Esophagus muscularis mucosa (tissue), 4 donors: ENCODE measurements at places on chromosomes 1 and 21. TPM values are rescaled to one million over a fixed set of nuclear protein-coding genes. Genes with fewer than 3 reads are reported as not detected.

GRCh38 chr1:65006806-65007205 is 40.5 kb upstream of the JAK1 start:
- no peak for DNase-seq

GRCh38 chr1:9687874-9688582 is 36.5 kb downstream of the PIK3CD start:
- no peak for DNase-seq

NVL gene
- 11.0 TPM for total RNA-seq

DNA sequence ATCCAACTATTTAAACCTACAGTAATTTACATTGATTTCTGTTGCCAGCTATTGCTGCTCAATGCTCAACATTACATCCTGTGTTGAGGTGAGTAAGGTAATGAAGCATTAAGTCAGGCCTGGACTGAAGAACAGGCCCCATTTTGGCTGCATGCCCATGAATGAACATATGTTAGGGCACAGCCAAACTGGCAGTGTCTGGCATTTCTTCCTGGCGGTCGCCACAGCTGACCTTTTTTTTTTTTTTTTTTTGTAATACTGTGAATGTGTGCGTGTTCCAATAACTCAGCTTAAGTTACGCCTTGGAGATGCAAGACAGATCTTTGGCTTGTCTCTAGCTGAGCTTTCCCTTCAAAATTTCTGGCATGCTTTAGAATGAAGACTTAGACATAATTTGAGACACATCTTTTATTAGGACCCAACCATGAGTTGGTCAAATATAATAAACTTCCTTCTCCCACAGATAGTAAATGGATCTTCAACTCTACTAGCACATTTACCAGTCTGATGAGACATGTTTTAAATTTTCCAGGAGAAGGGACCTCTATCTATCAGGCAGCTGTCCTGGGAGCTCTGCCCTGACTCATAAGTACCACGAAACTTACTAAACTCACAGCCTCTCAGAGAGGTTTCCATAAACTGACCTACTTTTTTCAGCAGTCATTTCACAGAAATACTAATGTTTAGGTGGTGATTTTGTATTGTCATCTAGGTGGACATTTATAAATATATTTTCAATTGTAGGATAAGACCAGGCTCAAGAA is 341.1 kb upstream of the RUNX1 start:
- DNase-seq, result no peak

DNA sequence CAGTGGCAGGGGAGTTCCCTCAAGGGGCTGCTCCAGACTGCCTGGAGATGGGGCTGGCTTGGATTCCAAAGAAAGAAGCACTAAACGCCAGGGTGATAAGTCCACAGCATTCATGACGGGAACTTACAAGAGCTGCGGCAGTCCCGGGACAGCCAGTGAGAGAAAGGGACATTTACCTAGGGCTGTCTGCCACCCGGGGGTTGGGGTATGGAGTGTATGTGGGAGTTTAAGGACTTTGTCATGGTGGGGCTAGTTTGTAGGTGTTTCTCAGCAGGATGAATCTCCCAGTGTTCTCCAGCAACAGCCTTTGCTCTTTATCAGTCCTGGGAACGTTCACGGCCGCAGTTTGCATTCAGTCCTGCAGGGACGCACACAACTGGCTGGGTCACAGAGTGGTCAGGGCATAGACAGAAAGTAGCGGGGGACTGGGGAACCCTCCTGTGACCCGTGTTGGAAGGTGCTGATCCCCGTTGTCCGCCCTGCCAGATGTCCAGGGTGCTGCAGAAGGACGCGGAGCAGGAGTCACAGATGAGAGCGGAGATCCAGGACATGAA is 41.4 kb upstream of the HMGN1 start:
- DNase-seq, result no peak

DNA sequence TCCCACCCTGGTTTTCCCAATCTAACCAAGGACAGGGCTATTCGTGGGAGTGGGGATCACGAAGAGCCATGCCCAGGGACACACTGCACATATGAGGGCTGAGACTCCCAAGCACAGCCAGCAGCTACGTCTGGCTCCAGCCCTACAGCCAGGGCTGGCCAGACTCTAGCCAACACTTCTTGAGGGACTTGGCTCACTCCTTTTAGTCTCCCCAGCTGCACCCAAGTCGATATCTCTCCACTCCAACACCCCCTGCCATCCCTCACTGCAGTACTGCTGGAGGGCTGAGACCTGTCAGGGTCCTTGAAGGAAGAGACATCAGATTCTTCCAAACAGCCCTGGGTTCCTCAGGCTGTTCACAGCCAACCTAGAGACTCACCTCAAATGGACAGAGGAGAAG is 62.6 kb downstream of the CD46 start:
- no peak for DNase-seq
